ENCODE measurements at places on chromosomes 4 and X.

- no peak for DNase-seq
Observed at GRCh38 chr4:20832826-20833225, 132.6 kb downstream of the PACRGL start.

GRCh38 chr4:7591409-7592053, 156.8 kb upstream of the PSAPL1 start:
- no peak for DNase-seq

- no peak for DNase-seq
Observed at GRCh38 chr4:85116008-85116407, 149.5 kb upstream of the WDFY3 start.

DNA sequence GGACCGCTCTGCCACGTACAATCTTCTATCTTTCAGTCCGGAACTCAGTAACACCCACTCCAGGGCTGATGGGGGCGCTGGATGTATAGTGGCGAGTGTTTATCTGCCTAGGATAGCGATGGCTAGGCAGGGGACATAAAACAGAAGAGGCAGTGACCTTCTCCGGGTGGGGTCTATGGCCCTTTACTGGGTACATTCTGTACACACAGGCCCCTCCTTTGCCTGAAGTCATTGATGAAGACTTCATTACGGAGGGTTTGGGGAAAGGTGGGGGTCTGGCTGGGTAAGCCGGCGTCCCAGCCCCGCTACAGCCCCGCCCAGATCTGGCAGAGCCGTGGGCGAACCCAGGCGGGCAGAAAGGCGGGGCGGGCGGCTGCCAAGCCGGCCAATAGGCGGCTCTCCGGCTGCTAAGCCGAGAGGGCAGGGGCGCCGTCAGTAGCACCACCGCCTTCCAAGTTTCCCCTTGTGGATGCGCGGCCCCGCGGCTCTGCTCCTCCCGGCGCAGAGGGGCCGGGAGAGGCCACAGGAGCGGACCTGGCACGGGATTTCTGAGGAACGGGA, at the start of gene CHST7:
TSS of gene CHST7 (plus strand) at position 435 of the 561 bp plus-strand sequence. CDS start 167 bp downstream, outside the sequence.
- no peak for DNase-seq

GRCh38 chrX:127276326-127276725, 456.8 kb downstream of the PRR32 start:
- no peak for DNase-seq

DNA sequence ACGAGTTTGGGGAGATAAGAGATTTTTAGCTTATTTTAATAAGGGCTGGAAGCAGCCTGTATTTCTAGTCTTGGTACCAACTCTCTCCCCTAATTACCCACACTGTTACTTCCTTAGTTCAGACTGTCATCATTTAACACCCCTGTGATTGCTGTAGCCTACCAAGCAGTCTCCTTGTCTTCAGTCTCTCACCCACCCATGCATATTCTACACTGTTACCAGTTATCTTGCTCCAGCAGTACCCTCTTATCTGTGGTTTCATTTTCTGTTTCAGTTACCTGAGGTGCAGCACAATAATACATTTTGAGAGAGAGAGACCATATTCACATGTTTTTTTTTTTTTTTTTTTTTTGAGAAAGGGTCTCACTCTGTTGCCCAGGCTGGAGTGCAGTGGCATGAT, 80.2 kb downstream of the DIAPH2 start:
- DNase-seq = no peak

GRCh38 chr4:1599491-1600210, 84.5 kb downstream of the FAM53A start:
- no peak for DNase-seq

GRCh38 chr4:104210420-104210819, 284.3 kb downstream of the CXXC4 start:
- no peak for DNase-seq

GRCh38 chrX:137651647-137652046, 85.7 kb downstream of the ZIC3 start:
- no peak for DNase-seq

DNA sequence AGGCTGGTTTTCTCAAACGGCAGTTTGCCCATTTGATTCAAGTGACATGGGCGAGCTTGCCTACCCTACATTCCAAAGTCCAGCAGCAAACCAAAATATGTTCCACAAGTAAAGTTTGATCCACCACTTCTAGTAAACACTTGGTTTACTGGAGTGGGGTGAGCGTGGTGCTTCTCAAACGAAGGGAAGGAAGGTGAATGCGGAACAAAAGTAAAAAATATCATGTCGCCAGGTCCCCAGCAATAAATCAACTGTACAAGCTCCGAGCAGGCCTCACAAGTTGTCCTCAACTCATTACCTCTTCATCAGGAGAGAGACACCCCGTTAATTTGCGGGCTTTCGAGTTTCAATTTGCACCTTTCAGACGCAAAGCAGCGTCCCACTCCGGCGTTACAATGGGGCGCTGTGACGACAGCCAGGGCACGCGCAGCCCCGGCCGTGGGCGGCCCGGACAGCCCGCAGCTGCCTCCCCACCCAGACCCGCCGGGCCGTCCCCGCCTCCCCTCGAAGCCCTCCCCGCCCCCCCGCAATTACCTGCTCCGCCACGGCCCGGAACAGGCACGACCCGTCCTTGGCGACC, 1.0 kb downstream of the OTUD4 start:
- DNase-seq = no peak

DNA sequence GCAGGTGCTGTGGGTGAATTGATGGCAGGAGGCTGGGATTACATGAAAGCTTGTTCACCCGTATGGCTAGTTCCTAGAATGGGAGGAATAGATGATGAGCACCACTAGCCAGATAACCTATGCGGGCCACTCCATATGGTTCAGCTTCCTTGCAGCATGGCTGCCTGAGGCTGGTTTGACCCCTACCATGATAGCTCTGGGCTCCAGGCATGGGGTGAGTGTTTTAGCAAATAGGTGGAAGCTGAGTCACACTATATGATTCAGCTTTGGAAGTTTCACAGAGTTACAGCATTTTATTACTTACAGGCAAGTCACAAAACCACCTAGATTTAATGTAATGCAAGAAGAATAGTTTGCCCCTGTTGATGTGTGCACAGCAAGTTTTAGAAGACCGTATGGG, 603.2 kb downstream of the STIM2 start:
- DNase-seq = no peak

DNA sequence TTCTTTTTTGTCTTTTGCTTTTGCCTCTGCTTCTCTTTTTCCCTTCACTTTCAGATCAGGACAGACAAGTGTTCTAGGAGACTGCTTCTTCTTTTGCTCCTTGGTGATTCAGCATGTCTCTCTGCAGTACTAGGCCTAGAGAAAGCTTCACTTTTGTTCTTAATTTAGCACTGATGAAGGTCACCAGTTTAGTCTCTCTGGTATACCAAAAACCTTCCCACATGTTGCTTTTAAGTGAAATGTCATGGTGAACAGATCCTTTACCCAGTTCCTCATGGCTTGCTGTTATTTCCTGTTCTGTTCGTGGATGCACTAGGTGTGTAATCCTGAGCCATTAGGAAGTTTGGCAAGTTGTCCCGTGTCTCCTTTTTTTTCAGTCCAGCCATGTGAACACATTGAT, 53.3 kb downstream of the NBDY start:
- no peak for DNase-seq

DNA sequence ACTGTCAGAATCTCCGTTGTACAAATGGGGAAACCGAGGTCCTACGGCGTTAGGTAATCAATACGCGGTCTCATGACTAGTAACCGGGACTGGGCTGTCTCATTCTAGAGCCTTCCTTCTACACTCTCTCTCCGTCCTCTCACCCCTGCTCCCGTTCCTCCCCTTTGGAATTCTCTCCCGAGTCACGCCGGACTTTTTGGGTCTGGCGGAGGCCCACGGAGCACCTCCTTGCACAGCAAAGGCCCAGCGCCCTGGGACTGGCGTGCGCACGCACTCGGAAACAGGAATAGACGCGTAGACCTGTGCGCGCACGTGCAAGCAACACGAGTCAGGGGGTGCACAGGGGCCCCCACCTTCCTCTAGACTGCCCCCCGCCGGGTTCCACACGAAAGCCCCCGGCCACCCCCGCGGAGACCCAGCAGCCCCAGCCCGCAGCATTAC, 361 bp downstream of the QDPR start:
- DNase-seq = no peak

DNA sequence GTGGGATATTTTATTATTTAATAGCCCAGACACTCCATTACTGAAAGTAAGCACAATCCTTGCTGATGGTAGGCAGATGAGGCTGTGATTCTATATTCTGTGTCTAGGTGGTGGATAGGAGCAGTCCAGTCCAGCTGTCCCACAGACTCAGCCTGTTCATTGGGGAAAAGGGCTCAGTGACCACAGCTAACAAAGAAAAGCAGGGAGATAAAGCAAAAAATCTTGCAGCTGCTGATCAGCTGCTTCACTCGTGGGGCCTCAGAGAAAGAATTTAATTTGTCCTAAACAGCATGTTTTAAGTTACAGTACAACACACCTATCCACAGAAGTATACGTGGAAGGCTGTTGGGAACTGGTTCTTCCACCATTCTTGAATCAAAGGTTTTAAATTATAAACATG, 40.7 kb upstream of the ANK2 start:
- DNase-seq = no peak

DNA sequence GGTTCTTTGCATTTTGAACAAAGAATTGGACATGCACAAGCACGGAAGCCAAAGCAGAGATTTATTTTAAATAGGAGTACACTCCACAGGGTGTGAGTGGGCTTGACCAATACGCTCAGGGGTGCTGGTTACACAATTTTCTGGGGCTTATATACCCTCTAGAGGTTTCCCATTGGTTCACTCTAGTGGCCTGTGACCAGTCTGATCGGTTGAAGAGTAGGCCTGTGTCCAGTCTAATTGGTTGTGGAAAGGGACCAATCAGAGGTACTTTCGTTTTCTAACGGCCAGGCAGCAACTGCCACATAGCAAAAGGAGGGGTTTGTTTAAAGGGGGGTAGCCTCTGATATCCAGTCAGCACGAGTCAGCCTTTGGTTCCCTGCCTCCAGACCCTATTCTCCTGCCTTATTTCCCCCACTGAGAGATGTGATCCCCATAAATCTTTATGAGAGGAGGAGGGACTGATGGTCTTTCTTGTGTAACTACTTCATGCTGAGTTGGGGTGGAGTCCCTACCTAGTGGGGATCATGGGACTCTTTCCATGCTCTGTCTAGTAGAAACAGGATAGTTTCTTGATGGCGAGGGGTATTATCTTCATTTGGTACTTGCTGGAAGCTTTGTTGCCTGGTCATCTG, 11.3 kb upstream of the AREG start:
- no peak for DNase-seq

GRCh38 chr4:36740796-36741310, 459.4 kb downstream of the DTHD1 start:
- DNase-seq = no peak

- no peak for DNase-seq
Observed at GRCh38 chr4:141304346-141304745, 83.7 kb downstream of the ZNF330 start.

DNA sequence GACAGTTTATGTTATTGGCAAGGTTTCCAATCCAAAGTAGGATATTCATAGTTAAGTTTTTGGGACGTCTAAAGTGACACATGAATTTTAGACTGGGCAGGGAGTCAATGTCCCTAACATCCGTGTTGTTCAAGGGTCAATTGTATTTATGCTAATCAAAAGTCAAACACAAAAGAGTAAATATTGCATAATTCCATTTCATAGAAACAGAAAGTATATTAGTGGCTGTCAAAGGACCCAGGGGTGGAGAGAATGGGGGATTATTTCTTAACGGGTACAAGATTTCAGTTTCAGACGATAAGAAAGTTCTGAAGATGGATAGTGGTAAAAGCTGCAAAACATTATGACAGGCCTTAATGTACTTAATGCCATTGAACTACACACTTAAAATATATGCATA, 971.8 kb upstream of the AGA start:
- DNase-seq = no peak

DNA sequence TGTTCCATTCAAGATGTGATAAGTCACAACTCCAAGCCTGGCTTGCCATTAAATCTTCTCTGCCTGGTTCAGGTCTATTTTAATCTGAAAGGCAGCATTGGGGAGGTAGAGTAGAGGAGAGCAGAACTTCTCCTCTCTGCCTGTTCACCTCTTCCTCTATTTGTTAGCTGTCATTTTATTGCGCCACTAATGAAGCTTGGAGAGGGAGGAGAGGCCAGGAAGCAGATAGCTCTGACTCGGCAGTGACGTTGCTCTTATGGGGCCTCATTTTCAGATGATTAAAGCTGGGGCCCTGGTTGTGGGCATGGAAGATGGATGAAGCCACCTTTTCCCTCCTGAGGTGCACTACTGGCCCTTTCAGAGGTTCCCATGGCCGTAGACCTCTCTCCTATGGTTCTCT, 207.3 kb downstream of the MID1IP1 start:
- no peak for DNase-seq

DNA sequence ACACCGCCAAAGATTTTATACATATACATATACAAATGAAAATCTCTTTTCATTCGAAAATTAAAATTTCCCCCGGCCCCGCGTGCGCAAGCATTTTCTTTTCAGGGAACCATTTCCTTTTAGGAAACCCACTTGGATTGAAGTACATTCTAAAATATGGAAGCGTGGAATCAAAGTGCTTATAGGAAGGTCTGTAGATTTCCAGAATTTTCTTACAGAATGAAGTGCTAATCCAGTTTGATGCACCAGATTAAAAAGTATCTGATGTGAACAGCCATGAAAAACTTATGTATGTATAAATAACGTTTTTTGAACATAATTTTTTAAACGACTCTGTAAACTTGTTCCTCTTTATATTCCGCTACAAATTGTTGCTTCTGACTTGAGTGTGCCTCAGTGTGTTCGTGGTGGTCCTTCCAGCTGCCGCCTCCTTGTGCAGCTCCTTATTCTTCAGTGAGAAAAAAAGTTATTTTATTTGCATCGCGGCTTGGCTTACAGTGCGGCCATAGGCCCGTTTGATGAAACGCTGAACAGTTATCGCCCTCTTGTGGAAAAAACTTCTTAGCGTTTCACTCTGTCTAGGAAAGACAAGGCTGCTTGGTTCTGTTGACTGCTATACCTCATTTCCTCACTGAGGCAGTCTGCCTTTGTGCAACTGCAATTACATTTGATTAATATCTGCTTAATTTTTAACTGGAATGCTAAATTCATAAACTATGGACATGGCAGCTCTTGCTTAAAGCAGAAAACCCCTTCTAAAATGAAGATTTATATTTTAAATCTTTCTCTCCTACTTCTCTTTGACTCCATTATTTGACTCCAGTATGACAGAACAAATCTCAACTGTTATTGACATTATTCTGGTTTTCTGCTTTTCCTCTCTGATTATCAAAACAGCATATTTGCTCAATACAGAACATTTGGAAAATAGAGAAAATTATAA, 4.7 kb upstream of the NKX6-1 start:
- no peak for DNase-seq

- no peak for DNase-seq
Observed at GRCh38 chrX:97820170-97820569, 936.5 kb downstream of the RPA4 start.

GRCh38 chr4:24888475-24889344, 24.1 kb downstream of the CCDC149 start:
- DNase-seq = no peak

DNA sequence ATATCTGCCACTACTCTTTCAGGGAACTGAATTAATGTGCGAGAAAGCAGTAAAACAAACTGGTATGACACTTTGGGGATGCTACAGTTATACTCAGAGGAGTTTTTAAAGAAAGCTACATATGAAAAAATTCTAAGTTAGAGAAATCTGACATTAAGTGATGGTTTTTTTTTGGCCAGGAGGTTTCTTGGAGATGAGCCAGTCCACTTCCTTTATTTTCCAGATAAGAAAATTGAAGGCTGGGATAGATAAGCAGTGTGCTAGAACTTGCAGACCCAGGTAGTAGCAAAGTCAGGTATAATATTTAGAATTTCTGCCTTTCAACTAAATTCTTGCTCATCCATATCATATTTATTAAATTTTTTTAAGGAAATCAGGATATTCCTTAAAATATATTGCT, 106.8 kb downstream of the FAT4 start:
- no peak for DNase-seq

- no peak for DNase-seq
Observed at GRCh38 chr4:138680256-138680655, 335.3 kb upstream of the NOCT start.
